ENCODE measurements at places on chromosomes 11 and 22. TPM values are rescaled to one million over a fixed set of nuclear protein-coding genes. Genes with fewer than 3 reads are reported as not detected.

CHRM4 gene
- total RNA-seq = 0.27 TPM

SDHD gene
- 157 TPM for total RNA-seq

GSTT4 gene
- total RNA-seq = not detected

SLCO2B1 gene
- total RNA-seq = 277 TPM

GRCh38 chr22:29536411-29536810, 17.1 kb downstream of the THOC5 start:
- DNase-seq = no peak

DNA sequence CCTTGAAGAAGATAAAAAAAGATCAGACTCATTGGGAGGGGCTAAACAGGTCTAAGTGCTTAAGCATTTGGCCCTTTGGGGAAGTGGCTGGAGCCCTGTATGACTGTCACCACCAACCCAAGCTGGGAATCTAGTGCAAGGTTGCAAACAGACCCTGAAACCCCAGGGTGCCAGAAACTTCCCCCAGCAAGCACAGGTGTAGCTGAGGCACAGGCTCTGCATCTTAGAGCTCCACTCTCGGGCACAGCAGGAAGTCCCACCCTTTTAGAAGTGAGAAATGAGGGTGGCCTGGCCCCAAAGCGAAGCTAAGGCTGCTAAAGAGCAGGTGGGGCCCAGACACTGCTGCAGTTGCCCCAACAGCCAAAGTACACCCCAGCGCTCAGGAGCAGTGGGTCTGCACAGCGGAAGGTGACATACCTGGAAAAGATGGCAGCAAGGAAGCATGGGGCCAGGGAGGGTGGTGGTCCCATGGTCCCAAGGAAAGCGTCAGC, 5.8 kb upstream of the KDM2A start:
- no peak for DNase-seq

- no peak for DNase-seq
These were observed 131.0 kb downstream of the MORC2 start for GRCh38 chr22:30837531-30837930.

GRCh38 chr22:22693531-22693884, 49.1 kb downstream of the GGTLC2 start:
- DNase-seq = no peak

DNA sequence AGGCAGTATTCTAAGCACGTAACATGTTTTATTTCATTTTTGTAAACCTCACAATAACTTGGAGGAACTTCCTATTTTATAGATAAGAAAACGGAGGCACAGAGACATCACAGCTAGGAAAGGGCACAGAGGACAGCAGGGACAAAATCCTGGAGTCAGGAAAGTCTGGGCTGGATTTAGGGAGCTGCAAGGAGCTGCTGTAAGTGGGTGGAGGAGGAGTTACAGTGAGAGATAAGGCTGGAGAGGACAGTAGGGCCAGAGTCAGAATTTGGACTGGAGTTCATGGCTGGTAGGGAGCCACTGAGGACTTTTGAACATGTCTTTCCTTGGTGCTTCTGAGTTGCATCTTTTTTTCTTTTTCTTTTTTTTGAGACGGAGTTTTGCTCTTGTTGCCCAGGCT, 32.2 kb upstream of the PTPRJ start:
- no peak for DNase-seq

- DNase-seq = no peak
These were observed 62.5 kb downstream of the USP35 start for GRCh38 chr11:78251083-78251775.

- DNase-seq = no peak
These were observed 85.0 kb downstream of the RPL27A start for GRCh38 chr11:8767466-8768142.
